ENCODE measurements at places on chromosomes 1 and 21.

- DNase-seq, result no peak
These were observed 170.7 kb downstream of the NR5A2 start for GRCh38 chr1:200198236-200198635.

GRCh38 chr1:113683384-113684152, 75.7 kb downstream of the PHTF1 start:
- DNase-seq, result peak; percentile 40

DNA sequence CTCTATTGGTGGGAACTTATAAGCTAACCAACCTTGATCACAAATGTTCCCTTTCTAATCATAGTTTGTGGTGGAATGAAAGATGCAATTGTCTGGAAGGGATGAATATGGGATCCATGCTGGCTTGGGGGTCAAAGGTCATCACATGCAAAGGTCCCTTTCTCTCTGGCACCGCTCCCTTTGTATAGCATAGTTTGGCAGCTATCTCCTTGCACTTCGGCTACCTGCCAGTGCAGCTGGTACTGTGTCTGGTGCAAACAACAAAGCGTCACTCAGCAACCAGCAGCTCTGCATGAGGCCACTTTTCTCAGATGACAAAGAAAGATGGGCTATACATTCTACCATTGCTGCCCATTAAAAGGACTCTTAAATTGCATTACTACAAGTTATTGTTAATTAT, 188.2 kb upstream of the NFIA start:
- no peak for DNase-seq

DNA sequence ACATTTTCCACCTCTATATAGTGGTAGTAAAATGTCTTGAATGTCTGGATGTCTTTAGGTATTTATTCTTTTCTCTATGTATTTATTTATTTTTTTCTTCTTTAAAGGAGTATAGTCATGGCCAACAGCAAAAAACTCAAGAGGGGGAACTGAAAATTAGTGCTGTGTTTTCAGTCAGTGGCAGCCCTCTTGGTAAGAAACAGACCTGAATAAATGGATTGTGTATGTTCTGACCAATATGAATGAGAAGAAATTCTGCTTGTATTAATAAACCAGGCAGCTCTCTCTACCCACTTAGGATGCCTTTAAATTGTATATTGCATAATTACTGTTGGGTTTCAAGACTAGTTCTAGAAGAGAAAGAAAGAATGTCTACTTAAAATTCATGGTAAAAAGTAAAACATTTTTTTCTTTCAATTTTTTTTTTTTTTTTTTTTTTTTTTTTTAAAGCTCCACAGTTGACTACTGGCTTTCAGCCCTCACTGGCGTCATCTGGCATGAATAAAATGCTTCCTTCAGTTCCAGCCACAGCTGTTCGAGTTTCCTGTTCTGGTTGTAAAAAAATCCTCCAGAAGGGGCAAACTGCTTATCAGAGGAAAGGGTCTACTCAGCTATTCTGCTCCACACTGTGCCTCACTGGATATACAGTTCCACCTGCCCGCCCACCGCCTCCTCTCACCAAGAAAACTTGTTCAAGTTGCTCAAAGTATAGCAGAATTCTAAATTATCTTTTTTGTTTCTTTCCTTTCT, 101.6 kb downstream of the ZMYM4 start:
- peak; percentile 55 for DNase-seq

DNA sequence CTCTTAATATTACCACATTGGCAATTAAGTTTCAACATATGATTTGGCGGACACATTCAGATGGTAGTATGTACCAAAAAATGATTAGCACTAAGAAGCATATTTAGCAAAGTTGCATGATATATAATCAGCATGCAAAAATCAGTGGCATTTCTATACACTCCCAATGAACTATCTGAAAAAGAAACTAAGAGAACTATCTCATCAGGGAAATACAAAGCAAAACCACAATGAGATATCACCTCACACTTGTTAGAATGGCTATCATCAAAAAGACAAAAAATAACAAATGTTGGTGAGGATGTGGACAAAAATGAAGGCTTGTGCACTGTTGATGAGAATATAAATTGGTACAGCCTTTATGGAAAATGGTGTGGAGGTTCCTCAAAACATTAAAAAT, 31.4 kb upstream of the DENND1B start:
- DNase-seq, result no peak

DNA sequence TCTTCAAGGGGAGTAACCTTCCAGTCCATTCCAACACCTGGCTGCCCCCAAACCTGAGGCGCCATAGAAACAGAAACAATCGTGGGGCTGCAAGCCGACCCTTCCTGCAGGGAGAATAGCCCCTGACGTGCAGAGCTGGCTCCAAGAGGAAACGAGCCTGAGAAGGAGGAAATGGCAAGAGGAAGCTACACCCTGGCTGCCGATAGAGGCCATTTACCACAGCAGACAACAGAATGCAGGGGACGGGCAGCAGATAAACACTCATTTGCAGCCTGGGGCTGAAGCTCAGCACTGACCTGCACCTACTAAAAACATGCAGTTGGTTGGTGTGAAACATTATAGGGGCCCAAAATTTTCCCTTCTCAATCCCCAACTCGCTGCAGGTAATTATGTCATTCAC, 8.7 kb upstream of the TDRD10 start:
- no peak for DNase-seq

DNA sequence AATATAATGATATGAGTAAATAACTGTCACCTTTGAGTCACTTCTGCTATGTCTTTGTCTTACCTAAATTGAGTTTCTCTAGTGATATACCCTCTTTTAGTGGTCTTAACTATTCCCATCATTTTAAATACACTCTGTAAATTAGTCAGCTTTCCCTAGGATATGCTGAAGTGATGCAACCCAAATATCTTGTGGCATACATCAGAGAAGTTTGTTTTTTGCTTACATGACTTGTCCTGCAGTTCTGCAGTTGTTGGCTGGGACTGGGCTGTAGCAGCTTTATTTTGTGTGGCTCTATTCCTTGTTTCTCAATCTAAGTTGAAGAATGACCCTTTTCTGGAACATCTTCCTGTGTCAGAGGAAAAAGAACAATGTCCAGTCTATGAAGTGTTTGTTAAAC, 76.4 kb downstream of the TTC3 start:
- peak; percentile 54 for DNase-seq

DNA sequence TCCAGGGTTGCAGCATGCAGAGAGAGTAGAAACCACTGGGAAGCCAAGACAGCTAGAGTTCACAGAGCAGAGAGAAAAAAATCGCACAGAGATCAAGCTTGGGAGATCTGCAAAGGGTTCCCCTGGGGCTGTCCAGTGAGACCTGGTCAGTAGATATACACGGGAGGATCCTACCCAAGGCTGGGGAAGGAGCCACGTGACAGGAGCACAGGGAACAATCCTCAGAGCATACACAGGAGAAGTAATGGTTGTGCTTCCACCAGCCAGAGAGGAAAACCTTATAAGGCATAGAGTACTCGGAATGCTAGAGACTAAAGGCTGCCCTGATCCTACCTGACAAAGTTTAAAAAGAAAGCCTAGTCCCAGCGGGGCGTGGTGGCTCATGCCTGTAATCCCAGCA, 53.9 kb downstream of the GABPA start:
- DNase-seq, result no peak

DNA sequence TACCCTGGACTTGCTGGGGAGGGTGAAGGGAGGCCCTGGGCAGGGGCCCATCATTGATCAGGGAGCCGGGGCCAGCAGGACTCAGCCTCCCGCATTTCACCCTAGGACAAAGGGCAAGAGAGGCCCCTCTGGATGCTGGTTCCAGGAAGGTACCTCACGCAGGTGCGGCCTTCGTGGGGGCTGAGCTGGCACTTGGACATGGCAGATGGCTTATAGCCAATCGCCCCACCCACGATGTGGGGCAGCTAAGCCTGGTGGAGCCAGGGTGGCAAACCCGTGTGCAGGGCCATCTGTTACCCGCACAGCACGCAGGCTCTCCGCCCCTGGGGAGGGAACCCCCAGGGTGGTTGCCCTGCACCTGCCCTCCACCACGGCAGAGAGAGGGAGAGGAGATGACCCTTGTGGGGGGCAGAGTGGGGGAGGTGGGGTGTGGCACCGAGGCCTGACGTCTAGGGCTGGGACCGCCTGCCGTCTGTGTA, 2.5 kb downstream of the TFF3 start:
- no peak for DNase-seq

- DNase-seq, result peak; percentile 49
These were observed 92.5 kb downstream of the SLC25A24 start for GRCh38 chr1:108107658-108108057.

DNA sequence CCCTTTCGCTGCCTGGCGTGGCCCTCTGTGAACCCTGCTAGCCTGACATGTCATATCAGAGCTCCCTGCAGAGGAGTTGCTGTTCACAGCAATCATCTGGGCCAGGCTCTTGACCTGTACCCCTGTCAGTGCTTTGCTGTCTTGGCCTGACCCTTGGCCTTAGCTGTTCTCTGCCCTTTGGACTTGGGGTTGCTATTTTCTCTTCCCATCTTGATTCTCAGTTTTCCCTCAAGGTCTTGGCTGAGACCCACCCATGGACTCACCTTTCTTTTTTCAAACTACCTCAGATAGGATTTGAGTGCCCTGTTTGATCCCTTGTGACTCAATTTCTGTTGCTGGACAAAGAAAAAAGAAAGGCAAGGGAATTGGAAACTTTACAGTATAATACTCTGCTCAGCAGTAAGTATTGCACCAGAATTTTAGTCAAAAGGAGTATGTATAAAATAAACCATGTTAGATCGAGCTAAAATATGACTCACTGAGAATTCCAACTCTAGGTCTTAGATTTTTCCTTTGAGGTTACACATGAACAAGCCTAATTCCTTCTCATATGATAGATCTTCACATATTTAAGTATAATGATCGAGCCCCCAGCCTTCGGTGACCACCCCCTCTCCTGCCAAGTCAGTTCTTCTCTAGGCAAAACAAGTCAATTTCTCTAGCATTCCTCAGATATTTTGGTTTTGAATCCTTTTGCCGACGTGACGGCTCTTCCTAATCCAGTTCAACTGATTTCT, 110.5 kb downstream of the NGF start:
- DNase-seq, result no peak

DNA sequence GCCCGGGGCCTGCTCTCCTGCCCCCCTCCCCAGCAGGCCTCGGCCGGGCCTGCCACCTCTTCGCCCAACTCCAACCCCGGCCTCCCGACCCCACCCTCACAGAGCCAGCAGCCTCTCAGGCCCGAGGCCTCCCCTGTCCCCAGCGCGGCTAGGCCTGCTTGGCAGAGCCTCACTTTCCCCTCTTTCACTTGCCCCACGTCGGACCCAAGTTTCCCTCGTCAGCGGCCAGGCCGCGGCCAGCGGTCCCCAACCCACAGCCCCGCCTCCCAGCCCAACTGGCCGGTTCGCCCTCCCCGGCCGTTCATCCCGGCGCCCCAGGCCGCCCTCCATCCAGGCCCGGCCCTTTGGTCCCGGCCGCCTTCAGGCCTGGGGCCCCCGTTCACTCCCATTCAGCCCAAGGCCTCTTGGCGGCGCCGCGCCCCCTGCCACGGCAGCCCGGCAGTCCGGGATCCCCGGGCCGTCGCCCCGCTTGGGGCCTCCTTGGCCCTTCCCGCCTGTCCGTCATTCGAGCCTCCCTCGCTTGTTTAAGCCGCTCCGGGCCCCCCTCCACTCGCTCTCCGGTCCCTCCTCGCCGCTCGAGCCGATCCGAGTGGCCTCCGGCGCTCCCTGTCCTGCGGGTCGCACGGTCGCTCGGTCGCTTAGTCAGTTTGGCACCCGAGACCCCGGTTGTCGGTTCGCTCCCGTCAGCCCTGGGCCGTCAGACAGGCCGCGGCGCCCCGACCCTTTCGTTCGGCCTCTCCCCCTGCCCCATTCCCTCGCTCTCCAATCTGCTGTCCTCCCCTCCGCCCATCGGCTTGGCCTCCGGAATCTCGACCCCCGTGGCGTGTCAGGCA, 1.4 kb downstream of the LRRC41 start:
- DNase-seq, result no peak

DNA sequence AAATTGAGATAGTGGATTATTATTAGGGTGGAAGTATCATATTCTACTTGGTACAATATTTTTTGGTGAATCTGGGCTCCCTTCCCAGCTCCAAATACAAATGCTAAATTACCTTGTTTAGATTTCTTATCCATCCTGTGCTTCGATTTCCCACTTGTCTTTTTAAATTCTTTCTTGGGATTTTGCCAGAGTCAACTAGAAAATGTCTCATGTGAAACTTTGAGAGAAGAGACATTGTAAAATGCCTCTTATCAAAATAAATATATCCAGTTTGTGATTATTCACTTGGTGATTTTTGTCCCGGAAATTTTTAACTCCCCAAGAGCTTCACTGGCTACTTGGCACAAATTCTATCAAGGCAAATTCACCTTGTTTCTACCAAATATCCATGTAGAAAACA, 202.0 kb downstream of the FMN2 start:
- DNase-seq, result peak; percentile 25
